ENCODE measurements at places on chromosomes 1 and 21.
A peak's percentile ranks its signal among the peaks of the same experiment; 100 is the strongest.

DNA sequence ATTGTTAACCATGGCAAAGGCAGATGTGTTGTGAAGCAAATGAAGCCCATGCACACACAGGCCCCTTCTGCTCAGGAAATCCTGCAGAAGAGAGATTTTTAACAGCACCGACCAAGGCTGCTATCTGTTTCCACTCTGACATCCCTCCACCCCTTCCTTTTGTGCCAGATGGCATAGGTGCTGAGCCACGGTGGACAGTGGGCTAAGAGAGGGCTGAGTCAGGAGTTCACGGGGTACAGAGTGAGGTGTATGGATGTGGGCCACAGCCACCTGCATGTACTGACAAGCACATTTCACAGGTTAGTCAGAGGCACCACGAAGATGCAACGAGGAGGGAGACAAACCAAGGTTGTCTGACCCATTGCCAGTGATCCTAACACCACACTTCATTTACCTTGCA is 9.5 kb downstream of the RSPH1 start:
- no peak for DNase-seq

DNA sequence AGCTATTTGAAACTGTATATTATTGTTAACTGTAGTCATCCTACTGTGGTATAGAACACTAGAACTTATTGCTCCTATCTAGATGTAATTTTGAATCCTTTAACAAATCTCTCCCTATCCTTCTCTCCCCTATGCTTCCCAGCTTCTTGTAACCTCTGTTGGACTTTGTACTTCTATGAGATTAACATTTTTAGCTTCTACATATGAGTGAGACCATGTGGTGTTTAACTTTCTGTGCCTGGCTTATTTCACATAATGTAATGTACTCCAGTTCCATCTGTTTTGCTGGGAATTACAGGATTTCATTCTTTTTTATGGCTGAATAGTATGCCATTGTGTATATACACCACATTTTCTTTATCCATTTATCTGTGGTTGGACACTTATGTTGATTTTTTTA is 64.5 kb upstream of the KIAA1614 start:
- DNase-seq, result no peak

GRCh38 chr1:104082221-104082620 is 332.5 kb downstream of the AMY1C start:
- DNase-seq, result no peak

- DNase-seq, result no peak
These were observed 73.8 kb downstream of the UMODL1 start for GRCh38 chr21:42144679-42145568.

GRCh38 chr1:101105877-101106276 is 80.3 kb upstream of the DPH5 start:
- no peak for DNase-seq

DNA sequence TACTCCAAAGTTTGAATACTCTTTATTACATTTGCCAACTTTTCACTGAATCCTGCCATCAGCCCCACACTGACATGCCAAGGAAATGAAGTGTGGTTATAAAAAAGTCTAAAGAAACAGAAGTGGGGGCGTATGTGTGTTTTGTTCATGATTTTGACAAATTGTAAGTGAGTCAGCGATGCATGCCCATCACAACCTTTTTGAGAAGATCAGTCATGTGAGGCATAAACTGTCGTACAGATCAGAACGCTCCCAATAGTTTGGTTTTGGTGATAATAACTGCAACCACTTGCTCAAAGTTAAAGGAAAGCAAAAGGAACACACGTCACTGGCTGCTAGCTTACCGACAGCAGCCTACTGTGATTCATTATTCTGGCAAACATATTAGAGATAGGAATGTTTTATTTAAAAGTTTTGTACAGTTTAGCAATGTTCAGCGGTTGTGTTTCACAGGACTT is 95.6 kb downstream of the RGS2 start:
- DNase-seq, result no peak

GRCh38 chr1:231162297-231162969 is 575 bp downstream of the TRIM67 start:
- DNase-seq, result peak; percentile 83

DNA sequence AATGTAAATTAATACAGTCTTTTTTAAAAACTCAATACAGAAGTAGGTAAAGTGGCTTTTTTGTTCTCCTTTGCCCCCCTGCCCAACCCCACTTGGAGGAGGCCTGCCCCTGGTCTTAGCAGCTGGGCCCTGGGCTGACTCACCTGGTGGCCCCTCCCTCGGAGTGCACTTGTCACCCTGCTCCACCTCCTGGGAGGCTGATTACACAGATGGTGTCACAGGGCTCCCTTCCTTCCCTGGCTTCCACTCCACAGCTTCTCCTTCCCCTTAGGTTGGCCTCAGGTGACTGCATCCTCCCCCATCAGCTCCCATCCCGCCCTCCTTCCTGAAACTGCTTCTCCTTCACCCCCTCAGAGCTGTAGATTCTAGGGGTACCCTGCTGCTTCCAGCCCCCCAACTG is 11.7 kb upstream of the CAPN9 start:
- no peak for DNase-seq

DNA sequence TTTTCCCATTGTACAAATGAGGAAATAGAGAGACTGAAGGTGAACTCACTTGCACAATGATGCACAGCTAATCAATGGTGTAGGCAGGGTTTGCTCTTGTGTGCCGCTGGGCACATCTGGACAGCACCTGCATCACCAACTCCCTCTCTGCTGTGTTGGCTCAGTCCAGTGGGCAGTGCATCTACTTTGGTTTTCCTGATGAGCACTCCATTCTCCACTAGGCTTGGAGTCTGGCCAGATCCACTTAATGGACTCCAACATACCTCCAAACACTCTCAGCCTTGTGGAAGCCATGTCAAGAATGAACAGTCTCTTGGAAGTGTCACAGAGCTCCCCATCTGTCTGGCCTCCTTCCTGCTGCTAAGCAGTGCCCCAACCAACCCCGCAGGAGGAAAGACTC is 152.2 kb downstream of the HIVEP3 start:
- DNase-seq, result no peak

- no peak for DNase-seq
These were observed 10.0 kb downstream of the RSPH1 start for GRCh38 chr21:42486072-42486471.

GRCh38 chr1:235892202-235892601 is 25.5 kb upstream of the LYST start:
- peak; percentile 48 for DNase-seq

DNA sequence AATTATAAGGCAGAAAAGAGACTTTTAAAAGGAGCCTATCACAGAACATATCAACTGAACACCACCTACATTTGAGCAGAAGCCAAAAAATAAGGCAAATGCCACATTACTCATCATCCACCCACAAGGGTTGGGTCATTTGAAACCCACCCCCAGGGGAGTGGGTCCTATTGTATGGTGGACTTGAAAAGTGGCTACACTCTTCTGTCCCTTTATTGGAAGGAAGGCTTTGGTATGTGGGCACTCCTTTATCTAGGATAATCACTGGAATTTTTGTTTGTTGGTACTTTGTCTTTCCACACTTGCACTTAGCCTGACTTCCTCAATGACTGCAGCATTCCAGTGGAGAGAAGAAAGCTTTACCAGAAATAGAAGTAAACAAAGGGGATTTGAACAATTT is 157.2 kb upstream of the COL11A1 start:
- no peak for DNase-seq

DNA sequence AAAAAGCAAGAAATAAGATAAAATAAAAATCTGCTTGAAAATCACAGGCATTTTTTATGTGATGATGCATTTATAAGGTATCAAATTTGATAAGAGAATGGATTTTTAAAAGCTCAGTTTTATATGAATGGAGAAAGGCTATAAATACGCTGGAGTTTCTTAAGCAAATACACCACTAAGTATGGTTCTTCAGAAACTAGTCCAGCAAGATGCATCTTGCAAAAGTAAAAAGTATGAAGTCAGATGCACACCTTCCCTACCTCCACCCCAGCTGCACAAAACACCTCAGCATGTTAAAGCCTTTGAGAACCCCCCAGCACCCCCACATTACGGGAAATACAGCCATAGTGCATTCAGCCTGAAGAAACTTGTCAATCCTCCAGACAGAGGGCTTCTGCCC is 143.1 kb upstream of the PROX1 start:
- no peak for DNase-seq

DNA sequence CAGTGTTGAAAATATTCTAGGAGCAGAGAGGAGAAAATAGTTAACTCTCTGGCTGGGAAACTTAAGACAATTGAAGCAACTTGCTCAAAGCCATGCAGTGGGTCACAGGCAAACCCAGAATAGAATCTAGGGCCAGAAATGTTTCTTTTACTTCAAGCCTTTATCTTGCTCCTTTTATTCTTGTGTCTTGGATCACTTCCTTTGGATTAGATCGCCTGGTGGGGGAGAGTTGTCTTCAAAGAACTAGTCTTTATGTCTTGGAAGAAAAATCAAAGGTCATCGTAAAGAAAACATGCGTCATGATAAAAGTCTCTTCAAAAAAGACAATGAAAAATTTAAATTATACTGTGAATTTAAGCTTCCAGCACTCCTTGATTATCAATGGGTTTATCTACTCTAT is 493.6 kb upstream of the USP24 start:
- no peak for DNase-seq

- DNase-seq, result no peak
These were observed 112.3 kb upstream of the ZRANB2 start for GRCh38 chr1:71193153-71193552.

DNA sequence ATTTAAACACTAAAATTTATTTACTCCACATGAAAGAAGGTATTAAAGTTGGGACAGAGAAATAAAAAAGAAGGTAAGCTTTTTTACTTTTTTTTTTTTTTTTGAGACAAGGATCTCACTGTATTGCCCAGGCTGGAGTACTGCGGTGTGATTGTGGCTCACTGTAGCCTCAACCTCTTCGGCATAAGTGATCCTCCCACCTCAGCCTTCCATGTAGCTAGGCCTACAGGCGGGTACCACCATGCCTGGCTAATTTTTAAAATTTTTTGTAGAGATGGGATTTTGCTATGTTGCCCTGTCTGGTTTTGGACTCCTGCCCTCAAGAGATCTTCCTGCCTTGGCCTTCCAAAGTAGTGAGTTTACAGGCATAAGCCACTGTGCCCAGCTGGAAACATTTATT is 106.6 kb downstream of the ITSN1 start:
- DNase-seq, result no peak

GRCh38 chr1:205248793-205249601 is 21.3 kb downstream of the TMCC2 start:
- DNase-seq, result no peak

- DNase-seq, result no peak
These were observed 3.6 kb upstream of the FOXD2 start for GRCh38 chr1:47434051-47434842.

- no peak for DNase-seq
These were observed 124.2 kb upstream of the B3GALT2 start for GRCh38 chr1:193310564-193310963.

DNA sequence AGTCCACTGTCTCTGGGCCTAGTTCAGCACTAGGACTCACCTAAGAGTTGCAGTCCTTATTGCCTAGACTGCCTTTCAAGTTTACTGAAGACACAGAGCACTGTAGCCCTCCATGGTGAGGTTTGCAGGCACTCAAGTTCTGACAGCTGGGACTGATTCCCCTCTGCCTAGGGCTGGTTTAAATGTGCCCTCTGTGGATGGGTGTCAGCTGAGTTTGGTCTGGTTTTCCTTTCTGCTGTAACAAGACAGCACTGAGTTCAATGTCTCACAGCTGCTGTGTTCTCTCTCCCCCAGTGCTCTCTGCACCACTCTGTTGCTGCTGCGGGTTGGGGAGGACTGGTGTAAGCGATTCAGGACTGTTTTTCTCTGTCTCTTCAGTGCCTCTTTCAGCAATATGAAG is 75.2 kb upstream of the C1orf21 start:
- no peak for DNase-seq

GRCh38 chr21:46158666-46159300 is 3.4 kb upstream of the FTCD start:
- DNase-seq, result no peak

DNA sequence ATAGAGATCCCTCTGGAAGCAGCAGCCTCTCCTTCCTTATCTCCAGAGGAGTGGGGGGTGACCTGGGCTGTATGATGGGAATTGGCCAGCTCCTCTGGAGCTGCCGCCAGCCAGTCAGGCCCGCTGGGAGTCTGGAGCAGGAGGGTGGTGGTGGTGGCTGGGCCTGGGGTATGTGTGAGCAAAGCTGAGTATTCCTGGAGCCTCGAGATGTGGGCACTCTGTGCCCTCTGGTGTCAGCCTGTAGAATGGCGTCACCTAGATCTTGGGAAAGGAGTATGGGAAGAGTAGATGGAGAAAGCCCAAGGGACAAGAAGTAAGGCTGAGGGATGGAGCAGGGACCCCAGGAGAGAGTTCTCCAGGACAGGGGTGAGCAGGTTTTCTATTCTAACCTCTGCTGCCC is 16.0 kb downstream of the VANGL2 start:
- no peak for DNase-seq

GRCh38 chr1:244207935-244208244 is 156.8 kb downstream of the ZBTB18 start:
- no peak for DNase-seq

GRCh38 chr21:38311765-38312164 is 55.0 kb downstream of the KCNJ15 start:
- DNase-seq, result no peak

GRCh38 chr1:232239998-232240397 is 389.9 kb downstream of the SIPA1L2 start:
- no peak for DNase-seq

DNA sequence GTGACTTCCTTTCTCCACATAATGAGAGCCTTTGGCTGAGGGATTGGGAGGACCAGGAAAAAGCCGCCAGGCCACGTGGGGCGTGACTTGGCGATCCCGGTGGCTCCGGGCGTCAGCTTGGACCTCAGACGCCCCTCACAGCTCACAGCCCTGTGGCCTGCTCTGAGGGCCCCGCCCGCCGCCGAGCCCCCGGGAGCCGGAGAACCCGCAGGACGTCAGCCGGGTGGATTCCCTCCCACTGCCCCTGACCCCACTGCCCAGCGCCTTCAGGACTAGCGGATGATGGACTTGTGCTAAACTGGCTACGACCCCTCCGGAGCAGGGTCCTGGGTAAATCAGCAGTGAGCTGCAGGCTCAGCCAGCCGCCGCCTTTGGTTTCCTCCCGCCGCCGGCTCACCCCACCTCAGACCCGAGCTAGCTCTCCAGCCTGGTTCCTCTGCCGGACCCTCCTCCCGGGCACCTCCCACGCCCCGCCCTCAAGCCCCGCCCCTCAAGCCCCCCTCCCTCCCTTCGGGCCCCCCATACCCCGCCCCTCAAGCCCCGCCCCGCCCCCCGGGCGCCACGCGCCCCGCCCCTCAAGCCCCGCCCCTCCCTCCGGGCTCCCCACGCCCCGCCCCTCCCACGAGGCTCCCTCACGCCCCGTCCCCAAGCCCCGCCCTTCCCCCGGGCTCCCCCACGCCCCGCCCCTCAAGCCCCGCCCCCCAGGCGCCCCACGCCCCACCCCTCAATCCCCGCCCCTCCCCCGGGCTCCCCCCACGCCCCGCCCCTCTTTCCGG is 10.0 kb upstream of the FAAP20 start:
- peak; percentile 99 for DNase-seq
